ENCODE measurements at places on chromosomes 5 and 9.

- no peak for DNase-seq
These were observed 25.2 kb upstream of the FOCAD start for GRCh38 chr9:20658677-20659473.

GRCh38 chr5:138402640-138403039 lies 36.2 kb upstream of the REEP2 start:
- DNase-seq: no peak

- no peak for DNase-seq
These were observed 2.0 kb upstream of the ENC1 start for GRCh38 chr5:74642543-74642863.

- DNase-seq: no peak
These were observed 12.2 kb upstream of the ADGRD2 start for GRCh38 chr9:124438091-124438490.

DNA sequence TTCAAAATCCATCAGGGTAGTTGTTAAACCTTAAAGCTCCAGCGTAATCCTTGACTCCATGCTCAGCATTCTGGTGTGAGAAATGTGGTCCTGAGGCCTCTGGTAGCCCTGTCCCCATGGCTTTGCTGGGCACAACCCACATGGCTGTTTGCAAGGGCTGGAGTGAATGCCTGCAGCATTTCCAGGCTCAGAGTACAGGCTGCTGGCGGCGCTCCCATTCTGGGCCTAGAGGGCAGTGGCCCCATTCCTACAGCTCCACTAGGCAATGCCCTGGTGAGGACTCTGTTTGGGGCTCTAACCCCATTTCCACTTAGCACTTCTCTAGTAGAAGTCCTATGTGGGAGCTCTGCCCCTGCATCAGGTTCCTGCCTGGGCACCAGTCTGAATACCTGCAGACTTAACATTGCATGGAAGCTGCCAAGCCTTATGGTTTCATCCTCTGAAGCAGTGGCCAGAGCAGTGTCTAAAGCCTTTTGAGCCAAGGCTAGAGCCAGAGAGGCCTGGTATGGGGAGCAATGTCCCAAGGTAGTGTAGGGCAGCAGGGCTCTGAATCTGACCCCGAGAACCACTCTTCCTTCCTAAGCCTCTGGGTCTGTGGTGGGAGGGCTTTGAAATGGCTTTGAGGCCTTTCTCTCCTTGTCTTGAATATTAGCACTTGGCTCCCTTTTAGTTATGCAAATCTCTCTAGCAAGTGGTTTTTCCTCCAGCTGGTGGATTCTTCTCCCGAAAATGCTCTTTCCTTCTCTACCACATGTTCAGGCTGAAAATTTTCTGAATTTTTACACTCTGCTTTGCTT lies 5.8 kb upstream of the ALDH1A1 start:
- no peak for DNase-seq

GRCh38 chr9:35163413-35163812 lies 1.6 kb downstream of the UNC13B start:
- DNase-seq: no peak

DNA sequence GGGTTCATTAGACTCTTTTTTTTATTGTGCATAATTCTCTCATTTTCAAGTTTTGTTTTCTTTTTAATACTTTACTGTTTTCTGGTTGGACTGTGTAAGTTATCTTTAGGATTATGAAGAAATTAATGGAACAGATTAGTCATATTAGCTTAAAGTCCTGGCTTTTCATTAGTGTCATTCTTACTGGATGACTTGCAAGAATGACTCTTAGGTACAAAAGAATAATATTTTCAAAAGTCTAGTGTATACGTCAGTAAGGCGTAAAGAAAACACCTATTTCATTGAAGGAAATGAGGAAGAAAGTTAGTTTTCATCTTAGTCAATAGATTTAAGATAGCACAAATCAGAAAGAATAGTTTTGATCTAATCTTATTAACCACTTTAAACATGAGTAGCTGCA lies 20.4 kb downstream of the UHRF2 start:
- DNase-seq: no peak

Data from left ventricle myocardium superior (tissue), 1 donor.